Stimulated activated CD8-positive, alpha-beta memory T cell treated with anti-CD3 and anti-CD28 coated beads, Interleukin-7, amount 100 ng/mL, for 4 hours (primary cell): ENCODE measurements at places on chromosomes 16 and 17.

- DNase-seq = no peak
These were observed 758 bp upstream of the UBALD2 start for GRCh38 chr17:76264425-76264754.

DNA sequence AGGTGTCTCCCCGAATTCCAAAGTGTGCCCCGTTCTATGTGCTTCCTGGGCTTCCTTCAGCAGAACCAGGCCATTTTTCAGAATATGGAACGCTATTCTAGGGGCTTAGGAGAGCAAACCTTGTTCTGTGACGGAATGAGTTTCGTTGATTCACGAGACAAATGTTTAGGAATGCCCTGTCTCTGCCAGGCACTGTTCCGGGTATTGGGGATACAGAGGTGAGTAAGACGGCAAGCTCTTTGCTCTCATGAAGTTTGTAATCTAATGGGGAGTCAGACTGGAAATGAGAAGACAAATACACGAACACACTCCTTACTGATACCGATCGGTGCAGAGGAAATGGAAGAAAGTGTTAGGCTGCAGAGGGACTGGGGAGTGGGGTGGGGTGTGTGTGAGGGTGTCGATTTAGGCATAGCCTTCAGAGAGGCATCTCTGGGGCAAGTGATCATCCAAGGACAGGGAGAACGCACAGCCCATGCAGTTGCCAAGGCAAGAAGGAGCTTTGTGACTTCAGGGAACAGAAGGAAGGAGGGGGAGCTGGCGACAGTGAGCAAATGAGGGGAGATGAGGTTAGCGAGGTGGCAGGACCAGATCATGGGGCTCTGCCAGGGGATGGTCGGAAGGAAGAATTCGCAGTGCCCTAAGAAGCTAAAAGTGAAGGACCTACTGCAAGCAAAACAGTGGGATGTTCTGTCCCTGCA is 189.6 kb downstream of the MSI2 start:
- no peak for DNase-seq

DNA sequence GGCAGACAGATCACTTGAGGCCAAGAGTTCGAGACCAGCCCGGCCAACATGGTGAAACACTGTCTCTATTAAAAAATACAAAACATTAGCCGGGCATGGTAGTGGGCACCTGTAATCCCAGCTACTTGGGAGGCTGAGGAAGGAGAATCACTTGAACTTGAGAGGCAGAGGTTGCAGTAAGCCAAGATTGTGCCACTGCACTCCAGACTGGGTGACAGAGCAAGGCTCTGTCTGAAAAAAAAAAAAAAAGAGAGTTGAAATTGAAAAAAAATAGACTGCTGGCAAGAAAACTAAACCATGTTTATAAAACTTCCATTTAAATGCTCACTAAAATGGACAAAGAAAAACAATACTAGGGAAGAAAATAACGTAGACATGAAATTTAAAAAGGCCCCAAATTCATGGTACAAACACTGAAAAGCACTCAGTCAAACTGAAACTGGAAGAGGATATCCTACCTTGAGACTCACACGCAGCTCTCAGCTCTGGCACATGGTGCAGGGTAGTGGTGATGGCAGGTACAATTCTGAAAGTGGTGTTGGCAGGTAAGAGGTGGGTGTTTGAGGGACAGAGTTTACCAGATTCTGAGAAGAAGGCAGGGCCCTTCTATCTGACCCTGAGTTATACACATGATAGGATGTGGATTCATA is 19.3 kb downstream of the CNTROB start:
- DNase-seq = no peak

GRCh38 chr17:68497885-68498319 is 14.3 kb upstream of the PRKAR1A start:
- no peak for DNase-seq

DNA sequence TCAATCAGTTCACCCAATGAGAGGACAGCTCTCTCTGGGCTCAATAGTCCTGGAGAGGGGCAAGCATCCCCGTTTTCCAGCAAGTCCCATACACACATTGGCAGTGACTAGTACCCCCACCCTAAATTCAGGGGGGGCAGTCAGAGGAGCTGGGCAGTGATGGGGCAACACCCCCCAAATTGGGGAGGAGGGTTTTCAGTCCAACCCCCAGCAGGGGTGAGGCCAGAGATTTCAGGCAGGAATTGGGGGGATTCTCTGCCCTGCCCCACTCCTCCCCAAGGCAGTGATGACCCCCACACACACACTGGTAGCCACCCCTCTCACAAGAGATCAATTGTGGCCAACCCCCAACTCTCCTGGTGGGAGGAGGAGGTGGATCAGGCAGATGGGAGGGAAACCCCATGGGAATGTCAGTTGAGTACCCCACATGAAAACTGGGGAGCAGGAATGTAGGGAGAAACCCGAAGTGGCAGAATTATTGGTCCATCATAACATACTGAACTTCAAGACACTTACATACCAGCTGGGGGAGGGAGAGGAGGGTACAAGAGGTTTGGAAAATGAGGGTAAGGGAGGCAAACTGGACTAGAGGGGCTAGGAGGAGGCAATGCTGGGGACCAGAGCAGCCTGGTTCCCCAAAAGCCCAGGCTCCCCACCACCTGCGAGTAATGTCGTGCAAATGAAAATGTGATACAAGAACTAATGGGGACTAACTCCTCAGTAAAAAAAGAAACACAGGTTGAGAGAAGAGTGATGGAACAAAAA is 3.1 kb downstream of the VAMP2 start:
- DNase-seq = no peak
